ENCODE measurements at places on chromosomes 3 and 15.

DNA sequence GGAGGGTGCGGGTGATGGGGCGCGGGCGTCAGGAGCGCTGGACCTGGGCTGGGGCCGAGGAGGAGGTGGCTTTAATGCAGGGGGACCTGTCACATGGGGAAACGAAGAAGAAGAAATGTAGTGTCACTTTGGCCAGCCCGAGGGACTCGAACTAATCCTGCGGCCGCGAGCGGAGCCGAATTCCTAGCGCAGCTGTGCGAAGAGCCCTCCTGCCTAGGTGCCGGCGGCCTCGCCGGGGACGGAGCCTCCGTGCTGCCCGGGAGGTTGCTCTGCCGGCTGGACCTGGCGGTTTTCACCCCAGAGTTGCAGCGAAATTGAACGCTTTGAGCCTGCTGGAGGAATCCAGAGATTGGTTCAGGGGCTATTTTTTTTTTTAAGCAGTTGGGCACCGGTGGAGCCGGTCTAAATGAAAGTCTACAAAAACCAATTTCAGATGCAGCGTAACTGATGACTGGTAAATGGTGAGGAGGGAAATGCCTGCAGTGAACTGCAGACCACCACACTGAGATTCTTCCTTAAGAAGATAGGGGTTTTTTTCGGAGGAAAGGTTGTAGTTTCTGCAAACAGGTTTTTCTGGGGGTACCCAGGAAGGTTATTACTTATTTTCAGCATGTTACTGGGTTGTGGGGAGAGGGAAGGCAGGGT lies 662 bp downstream of the TMEM108 start:
- no peak for DNase-seq

GRCh38 chr3:55779543-55779942 lies 292.4 kb upstream of the WNT5A start:
- no peak for DNase-seq

GRCh38 chr15:84839714-84840113 lies 22.6 kb downstream of the ALPK3 start:
- no peak for DNase-seq

GRCh38 chr3:42308651-42309050 lies 42.7 kb upstream of the CCK start:
- DNase-seq, result no peak

GRCh38 chr3:138199851-138200250 lies 12.8 kb downstream of the ARMC8 start:
- no peak for DNase-seq

DNA sequence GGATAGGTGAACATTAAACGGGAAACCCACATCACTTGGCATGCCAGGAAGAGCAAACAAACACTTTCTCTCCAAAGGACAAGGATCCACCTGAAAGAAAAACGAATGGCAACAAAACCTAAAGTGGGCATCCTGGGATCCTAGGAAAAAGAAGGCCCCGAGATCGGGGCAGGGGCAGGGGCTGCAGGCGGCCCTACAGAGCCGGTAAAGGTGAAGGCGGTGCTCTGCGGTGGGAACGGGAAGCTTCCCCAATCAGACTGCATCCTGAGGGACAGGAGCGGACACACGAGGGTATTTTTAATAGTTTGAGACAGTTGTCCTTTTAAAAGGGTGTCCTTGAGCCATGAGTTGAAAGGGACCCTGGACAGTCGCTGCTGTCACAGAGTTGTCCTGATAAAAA lies 24.9 kb upstream of the GABRA5 start:
- DNase-seq, result no peak

DNA sequence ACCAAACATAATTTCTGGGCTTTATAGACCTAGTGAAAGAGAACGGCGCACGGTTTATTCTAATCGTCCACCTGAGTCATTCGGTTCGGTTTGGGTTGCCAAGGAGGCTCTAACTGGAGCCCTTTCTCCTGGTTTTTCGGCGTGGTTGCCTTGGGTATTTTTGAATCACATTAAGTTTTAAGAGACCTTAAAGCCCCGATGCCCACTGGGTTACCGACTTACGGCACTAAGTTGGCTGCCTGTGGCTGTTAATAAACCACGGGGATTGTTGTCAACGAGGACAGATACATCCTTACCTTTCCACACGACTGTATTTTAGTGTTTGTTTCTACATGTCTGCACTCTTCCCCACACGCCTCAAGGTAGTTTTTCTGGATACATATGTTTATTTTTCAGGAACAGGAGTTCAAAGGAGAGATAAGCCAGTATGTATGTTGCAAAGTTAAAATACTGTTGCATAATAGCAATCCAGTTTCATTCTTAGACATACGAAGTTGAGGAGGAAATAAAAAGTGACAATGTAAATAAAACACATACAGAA lies 1.2 kb upstream of the ANP32A start:
- DNase-seq, result no peak

GRCh38 chr3:81692766-81693165 lies 68.7 kb downstream of the GBE1 start:
- DNase-seq, result no peak

DNA sequence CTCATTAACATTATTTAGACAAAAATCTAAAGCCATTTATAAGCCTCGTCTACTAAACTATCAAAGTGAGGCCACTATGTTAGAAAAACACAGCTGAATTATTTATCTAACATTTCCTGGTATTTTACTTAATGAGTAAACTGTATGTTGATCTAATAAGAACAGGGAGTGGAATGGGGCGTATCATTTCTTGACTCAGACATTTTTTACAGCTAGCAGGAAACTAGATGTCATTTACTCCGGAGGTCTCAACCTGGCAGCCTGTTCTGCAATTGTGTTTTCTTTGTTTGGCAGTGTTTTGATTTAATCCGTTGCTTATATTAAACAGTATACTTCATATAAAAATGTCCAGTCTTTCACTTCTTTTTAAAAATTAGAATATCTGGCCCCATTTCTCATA lies 79.1 kb upstream of the ABI3BP start:
- no peak for DNase-seq

DNA sequence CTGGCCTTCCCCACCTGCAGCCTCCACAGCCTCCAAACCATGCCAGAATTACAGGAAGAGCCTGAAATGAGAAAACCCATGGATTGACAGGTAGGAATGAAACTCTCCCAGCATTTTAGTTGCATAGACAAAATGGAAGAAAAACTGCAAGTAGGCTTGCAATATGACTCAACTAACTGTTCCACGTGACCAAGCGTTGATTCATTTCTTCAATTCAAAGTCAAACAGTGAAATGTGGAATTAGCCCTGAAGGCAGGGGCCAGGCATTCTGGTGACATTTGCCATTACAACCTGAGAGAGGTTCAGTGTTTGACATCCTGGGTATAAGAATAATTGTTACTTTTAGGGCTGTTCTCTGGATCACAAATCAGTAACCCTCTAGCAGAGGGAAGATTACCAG lies 676.5 kb upstream of the CFAP20DC start:
- no peak for DNase-seq

GRCh38 chr3:112000367-112000771 lies 1.6 kb downstream of the TAGLN3 start:
- DNase-seq, result no peak

DNA sequence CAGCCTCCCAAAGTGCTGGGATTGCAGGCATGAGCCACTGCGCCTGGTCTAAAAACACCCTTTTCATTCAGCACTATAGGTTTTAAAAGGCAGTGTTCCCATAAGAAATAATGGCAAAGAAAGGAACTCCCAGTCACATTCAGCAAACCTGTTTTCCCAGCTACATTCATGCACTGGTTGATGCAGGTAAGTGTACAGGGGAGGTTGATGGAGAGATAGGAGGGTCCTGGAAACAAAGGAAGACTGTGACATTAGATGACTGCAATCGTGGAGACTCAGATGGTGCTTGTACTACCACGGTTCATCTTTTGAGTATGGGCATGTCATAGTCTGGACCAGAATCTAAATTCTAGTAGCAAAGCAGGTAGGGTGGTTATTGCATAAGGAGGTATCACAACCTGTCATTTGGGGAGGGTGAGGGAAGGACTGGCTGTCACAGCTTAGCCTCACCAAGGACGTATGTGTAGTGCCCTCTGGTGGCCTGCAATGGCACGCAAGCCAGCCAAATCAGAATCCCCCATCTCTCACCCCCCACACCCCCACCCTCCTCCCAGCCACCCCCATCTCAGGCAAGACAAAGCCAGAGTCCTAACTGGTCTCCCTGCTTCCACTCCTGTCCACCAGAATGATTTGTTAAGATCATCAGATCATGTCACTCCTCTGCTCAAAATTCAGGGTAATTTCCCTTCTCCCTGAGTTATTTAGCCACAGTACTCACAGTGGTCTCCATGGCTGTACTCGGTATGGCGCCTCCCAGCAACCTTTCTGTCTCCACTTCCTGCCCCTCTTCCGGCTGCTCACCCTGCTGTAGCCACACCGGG lies 28.8 kb upstream of the UBL7 start:
- peak; percentile 52 for DNase-seq

DNA sequence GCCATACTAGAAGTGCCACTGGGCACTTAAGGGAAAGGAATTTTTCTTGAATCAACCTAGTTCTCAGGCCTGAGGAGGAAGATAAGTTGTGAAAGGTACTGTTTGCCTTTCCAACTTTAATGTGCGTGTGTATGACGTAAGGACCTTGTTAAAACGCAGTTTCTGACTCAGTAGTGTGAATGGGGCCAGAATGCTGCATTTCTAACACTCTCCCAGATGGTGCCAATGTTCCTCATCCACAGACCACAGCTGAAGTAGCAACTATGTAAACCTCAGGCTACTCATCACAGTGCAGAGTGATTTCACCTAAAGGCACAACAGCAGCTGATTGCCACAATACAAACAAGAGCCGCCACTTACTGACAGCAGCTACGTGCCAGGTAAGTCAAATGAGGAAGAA lies 103.6 kb downstream of the OTOL1 start:
- no peak for DNase-seq

DNA sequence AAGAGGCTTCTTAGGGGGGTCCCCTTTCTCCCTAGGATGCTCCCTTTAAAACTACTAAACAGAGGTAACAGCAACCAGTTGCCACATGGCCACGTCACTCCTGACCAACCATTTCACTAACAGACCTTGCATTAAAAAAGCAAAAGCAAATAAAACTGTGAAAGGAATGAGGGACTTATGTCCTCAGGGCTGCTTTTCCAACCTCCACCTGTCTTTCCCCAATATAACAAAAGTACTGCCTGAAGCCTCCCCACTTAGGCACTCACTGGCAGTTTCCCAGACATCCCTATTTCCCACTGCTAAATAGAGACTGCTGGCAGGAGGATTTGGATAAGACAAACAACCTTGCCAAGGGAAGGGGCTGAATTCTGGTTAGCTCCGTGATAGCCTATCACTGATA lies 130.3 kb downstream of the ATP8B4 start:
- DNase-seq, result no peak
